Occipital lobe (tissue), 3 donors: ENCODE measurements at places on chromosomes 6 and 20. TPM values are rescaled to one million over a fixed set of nuclear protein-coding genes. Genes with fewer than 3 reads are reported as not detected.

SAMHD1 gene
- 26.7 TPM for total RNA-seq

DNA sequence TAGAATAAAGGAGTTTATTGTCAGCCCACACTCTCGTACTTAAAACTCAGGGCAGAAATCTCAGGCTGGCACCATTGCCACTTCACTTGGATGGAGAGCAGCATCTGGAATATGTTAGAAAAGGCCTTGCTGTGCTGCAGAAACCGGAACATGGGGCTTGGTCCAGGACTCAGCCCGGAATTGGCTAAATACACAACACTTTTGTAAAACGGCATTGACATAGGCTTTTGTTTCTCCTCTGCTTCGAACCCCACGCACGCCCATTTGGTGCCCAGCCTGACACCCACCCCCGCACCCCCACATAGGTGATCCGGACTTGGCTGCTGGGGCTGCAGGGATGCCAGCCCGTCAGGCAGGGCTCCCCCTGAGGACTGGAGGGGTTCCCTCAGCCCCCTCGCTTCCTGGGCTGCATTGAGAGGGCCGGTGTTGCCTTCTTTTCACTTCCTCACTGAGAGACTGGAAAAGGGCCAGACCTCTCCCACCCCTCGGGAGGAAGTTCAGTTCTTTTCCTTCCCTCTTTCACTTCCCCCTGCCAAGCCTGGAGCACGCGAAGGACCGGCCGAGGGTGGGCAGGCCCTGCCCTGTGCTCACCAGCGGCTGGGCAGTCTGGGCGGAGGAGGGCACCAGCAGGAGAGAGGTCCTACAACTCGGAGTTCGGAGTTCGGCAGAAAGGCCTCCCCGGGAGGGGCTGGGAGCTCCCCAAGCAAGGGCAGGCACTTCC lies 17.9 kb upstream of the CST3 start:
- DNase-seq = peak; percentile 20

PARD6B gene
- 17.5 TPM for total RNA-seq

DNA sequence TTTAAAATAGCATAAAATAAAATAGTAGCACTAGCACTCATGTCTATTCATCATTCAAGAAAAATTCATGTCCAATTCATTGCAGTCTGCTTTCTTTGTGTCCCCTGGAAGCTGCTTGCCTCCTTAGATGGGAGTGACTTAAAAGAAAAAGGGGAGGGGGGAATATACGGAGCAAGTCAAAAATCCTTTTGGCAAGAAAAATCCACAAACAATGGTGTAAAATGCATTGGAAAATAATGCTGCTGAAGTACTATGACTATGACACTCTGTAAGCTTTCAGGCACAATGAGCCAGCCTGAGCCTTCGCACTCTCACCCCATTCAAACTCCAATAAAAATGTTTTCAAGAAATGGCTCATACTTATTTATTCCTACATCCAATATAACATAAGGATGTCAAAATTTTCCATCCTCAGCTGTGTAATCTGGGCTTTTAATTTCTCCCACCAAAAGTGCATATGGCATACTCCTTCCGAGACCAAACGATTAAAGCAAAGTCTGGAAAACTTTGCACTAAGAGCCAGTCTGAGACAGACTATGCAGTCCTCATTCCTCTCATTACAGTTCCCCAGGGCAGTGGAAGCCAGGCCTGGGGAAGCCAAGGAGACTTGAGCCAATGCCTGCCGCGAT lies 790 bp downstream of the NEDD9 start:
- DNase-seq = no peak

DNA sequence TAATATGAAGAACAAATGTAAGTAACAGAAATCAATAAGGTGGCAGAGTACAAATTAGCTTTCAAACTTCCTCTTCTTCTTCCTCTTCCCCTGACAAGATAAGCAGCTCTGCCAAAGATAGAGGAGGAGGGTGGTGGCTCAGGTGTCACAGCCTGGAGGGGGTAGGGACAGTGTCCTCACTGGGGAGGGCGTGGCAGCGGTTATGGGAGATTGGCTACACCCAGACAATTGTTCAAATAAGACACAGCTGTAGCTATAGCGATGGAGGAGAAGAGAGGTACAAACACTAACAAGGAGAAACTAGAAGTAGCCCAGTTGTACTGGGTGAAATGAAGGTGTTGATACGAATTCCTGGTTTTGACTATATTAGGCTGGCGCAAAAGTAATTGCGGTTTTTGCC lies 198.5 kb downstream of the TBXT start:
- no peak for DNase-seq

ADGRF1 gene
- not detected for total RNA-seq

- no peak for DNase-seq
These were observed 8.6 kb downstream of the MAP3K5 start for GRCh38 chr6:136783495-136784270.

DNA sequence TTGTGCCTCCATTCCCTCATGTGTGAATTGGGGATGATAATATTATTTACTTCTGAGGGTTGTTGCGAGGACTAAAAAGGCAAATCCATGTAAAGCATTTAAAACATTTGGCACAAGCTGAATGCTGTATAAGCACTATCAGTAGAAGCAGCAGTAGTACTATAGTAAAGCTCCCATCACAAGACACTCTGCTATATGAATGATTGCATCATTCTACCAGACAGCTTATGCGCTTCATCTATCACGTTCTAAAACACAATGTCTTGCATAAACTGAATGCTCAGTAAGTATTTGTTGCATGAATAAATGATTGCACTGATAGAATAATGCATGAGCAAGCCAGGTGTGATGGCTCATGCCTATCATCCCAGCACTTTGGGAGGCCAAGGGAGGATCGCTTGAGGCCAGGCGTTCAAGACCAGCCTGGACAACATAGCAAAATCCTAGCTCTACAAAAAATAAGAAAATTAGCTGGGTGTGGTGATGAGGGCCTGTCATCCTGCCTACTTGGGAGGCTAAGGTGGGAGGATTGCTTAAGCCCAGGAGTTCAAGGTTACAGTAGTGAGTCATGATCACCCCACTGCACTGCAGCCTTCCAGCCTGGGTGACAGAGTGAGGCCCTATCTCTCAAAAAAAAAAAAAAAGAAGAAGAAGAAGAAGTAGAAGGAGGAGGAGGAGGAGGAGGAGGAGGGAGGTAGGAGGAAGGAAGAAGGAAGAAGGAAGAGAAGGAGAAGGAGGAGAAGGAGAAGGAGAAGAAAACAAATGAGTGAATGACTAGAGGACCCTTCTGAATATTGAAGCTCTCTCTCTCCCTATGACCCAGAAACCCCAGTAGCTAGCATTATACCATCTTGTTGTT lies 50.0 kb upstream of the FOXO3 start:
- DNase-seq = no peak

SYCP2L gene
- total RNA-seq = 9.8 TPM

PXT1 gene
- not detected for total RNA-seq

GRCh38 chr20:17928633-17929311 lies 39.8 kb downstream of the SNX5 start:
- DNase-seq = no peak

DNA sequence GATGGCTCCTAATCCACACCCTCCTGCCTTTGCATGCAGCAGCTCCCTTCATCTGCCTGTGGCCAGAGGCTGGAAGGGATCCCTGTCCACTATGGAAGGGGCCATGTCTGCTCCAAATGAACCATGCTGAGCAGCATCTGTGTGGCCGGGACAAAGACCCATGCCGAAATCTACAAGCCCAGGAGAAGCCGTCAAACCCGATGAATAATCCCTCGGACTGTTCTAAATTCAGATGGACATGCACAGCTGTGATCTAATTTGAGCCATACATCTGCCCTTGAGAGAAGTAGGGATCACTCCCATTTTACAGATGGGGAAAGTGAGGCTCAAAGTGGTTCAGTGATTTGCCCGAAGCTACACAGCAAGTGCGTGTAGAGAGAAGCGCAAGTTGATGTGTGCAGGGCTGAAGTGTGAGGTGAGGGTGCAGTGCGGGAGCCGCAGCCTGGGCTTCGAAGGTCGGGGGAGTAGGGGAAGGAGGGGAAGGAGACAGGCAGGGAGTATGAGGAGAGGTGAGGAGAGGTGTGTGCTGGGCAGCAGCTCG lies 22.6 kb upstream of the CDH22 start:
- no peak for DNase-seq

SLC12A5 gene
- total RNA-seq = 19.2 TPM

DNA sequence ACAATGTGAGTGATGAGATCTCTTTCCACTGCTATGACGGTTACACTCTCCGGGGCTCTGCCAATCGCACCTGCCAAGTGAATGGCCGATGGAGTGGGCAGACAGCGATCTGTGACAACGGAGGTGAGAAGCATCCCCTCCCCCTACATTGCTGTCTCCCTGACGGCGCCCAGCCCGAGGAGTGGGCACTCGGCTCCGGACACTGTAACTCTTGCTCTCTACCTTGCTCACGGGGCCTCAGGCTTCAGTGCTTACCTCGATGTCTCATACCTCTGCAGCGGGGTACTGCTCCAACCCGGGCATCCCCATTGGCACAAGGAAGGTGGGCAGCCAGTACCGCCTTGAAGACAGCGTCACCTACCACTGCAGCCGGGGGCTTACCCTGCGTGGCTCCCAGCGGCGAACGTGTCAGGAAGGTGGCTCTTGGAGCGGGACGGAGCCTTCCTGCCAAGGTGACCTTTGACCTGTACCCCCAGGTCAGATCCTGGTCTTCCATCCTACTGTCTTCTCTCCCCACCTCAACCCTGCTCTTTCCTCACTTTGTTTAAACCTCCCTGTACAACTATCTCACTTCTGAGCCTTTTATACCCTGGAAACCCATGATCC lies 1.3 kb downstream of the CFB start:
- DNase-seq = no peak

DNA sequence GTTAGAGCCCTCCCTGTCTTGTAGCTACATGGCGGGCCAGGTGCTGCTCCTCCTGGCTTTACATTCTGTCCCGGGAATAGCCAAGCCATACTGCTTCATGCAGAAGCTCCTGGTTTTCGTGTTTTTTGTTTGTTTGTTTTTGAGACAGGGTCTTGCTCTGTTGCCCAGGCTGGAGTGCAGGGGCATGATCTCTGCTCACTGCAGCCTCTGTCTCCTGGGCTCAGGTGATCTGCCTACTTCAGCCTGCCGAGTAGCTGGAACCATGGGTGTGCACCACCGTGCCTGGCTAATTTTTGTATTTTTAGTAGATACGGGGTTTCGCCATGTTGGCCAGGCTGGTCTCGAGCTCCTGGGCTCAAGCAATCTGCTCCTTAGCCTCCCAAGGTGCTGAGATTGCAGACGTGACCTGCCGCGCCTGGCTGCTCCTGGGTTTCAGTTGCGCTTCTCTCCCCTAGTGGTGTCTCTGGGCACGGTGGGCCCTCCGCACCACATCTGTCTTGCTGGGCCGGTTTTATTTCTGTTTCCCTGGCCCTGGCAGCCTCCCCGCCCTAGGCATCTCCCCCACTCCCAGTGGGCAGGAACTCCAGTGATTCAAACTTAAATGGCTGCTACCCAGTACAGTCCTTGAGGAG lies 12.9 kb downstream of the CDYL start:
- DNase-seq = no peak

DNA sequence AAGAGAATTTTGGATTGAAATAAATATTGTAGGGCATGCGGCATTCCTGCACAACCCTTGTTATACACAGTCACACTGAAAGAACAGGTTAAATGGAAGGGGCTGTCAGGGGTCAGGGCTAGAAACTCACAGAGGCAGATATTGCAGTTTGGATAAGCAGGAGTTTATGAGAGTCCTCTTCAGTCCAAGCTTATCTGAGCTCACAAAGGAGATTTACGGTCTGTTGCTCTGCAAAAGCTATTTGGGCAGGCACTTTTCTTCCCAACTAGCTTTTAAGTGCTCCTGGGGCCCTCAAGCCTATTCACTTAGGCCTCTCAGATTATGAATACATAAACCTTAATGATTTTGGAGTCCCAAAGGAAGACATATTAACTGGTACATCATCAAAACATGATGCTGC lies 156.2 kb downstream of the SOX4 start:
- DNase-seq = no peak

GRCh38 chr6:84618836-84619235 lies 145.6 kb downstream of the TBX18 start:
- no peak for DNase-seq

- DNase-seq = no peak
These were observed 153.7 kb downstream of the HACE1 start for GRCh38 chr6:104705916-104706442.

GABRR1 gene
- total RNA-seq = not detected

- DNase-seq = peak; percentile 45
These were observed 302.5 kb downstream of the DHX35 start for GRCh38 chr20:39264506-39265172.

DNA sequence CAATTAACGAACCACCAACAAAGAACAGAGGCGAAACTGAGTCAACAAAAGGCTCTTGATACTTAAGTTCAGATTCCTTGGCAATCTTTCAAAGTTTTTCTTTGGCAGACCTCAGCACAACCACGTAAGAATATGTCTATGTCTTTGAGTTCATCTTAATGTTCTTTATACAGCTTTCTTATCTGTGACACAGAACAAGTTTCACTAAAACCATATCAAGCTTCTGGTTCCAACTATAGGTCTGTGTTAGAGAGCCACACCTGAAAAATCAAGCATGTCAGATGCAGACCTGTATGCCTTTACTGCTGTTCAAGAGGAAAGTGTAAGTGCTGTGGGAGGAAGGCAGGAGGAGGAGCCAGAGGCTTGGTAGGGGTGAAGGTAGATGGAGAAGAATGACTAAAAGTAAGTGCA lies 271.3 kb downstream of the KHDC1L start:
- DNase-seq = no peak

- no peak for DNase-seq
These were observed 158.5 kb downstream of the PHACTR1 start for GRCh38 chr6:12875051-12875450.

GRCh38 chr6:32113386-32114352 lies 4.5 kb upstream of the TNXB start:
- no peak for DNase-seq

DNA sequence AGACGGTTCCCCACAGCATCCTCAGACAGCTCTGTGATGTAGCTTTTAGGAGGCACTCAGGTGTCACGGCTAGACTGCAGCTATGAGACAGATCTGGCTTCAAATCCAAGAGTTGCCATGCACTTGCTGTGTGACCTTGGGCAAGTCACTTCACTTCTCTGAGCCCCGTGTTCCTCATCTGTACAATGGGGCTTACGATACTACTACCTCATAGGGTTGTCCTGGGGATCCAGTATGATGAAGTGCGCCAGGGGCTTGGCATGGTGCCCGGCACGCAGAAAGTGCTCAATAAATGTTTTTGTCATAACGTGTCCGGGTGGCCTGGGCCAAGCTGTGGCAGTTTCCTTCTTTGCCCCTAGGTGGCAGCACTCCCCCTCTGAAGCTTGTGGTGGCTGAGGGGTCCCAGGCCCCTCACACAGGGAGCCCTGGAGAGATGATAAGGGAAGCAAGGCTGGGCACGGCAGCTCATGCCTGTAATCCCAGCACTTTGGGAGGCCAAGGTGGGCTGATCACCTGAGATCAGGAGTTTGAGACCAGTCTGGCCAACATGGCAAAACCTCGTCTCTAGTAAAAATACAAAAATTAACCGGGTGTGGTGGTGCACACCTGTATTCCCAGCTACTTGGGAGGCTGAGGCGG lies 19.1 kb upstream of the CHMP4B start:
- DNase-seq = no peak
